ENCODE measurements at places on chromosomes 5 and 9.

DNA sequence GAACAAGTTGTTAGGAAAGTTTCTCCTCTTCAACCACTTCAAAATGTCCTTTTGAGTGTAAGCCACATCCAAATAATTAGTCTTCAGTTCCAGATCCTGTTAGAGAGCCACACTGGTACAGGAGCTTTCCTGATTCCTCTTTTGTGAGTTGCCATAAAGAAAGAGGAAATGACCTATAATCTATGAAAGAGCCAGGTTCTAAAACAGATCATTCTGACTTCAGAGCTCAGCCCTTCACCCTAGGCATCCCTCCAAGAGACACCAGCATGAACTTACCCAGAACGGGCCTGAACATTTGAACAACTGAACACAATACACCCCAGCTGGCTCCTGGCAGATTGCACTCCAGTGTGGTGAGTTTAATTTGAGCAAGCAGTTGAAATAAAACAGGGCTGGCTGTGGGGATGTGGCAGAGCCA, 25.7 kb downstream of the SLC1A1 start:
- DNase-seq: no peak

DNA sequence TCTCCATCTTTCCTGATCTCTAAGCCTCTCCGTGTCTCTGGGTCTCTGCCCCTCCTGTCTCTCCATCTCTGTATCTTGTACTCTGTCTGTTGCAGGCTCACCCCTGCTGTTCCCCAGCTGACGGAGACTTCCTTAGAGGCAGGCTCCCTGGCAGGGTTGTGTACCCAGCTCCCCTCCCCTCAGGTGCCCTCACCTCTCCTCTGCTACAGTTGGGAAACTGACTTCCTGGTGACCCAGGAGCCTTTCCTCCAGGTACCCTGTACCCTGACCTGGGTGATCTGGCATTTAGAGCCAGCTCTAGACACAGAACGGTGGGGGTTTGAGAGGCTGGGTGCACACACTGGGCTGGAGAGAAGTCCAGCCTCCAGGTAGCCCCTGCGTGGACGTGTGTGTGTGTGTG, 37.7 kb downstream of the CXXC5 start:
- no peak for DNase-seq

GRCh38 chr9:37609735-37610397, 17.5 kb upstream of the TOMM5 start:
- no peak for DNase-seq

DNA sequence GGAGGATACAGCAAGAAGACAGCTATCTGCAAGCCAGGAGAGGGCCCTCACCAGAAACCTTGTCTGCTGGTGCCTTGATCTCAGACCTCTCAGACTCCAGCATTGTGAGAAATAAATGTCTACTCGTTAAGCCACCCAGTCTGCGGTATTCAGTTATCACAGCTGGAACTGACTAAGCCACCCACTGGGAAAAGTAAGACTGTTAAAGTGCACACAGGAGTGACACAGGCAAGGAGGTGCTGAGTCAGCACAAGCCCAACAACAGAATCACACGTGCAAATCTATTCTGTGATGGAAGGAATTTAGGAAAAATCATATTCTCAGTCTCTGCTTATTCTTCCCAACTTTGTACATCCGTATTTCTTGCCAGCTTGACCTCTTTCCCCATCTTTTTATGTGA, 200.0 kb downstream of the NR2F1-AS1 start:
- no peak for DNase-seq

DNA sequence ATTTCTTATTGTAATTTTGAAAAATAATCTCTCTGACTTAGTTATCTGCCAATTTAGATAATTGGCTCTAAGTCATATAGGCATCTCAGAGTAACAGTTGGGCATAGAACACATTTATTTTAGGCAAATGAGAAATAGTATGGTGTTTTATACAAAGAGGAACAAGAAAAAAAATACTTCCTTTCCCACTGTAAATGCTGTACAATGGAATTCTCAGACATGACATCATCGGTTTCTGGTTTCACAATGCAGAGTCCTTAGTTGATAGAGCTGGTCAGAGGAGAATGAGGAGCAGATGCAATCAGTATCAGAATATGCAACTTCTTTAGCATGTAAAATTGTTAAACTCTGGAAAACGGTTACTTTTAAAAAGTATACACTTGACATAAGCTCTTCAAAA, 49.4 kb downstream of the PLK2 start:
- peak; percentile 55 for DNase-seq

DNA sequence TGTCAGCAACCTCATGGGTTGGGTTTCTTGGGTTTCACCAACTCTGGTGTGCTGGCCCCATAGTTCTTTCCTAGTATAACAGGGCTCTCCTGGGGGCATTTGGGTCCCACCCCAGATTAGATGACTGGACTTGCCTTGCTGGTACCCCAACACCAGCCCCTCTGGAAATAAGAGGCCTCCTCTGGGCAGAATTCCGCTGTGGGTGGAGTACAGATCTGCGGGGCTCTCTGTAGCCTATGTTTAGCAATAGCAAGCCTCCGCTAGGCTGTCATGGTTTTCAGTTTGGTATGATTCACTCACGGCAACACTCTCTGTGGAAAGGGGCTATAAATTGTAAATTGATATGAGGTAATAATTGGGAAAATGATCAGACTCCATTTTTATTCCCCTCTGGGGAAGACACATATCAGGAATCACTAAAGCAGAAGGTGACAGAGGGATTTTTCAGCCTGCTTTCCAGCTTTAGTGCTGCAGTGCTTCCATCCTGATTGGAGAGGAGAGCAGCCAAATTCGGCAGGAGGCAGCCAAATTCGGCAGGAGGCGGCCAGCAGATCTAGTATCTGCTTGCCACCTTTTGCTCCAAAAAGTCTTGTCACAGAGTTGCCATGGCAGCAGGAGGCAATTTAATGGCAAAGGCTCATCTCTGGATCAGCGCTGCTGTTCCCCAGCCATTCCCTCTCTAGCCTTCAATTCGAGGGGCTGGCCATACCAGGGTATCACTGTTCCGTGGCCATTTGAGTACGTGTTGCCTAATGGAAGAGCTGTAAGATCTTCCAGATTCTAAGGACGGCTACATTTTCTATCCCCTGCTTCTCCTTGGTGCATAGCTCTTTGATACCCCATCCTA, 84.6 kb downstream of the SLC44A1 start:
- no peak for DNase-seq

GRCh38 chr9:108244686-108245085, 611.1 kb downstream of the ACTL7B start:
- DNase-seq: no peak

- DNase-seq: no peak
These were observed 98.7 kb downstream of the ADCY2 start for GRCh38 chr5:7494481-7495130.

GRCh38 chr9:120351106-120351505, 228.9 kb downstream of the CDK5RAP2 start:
- DNase-seq: no peak

- DNase-seq: no peak
These were observed 21.4 kb upstream of the SPATA9 start for GRCh38 chr5:95704150-95704549.

- DNase-seq: no peak
These were observed 52.1 kb upstream of the ERBIN start for GRCh38 chr5:65874241-65874640.

DNA sequence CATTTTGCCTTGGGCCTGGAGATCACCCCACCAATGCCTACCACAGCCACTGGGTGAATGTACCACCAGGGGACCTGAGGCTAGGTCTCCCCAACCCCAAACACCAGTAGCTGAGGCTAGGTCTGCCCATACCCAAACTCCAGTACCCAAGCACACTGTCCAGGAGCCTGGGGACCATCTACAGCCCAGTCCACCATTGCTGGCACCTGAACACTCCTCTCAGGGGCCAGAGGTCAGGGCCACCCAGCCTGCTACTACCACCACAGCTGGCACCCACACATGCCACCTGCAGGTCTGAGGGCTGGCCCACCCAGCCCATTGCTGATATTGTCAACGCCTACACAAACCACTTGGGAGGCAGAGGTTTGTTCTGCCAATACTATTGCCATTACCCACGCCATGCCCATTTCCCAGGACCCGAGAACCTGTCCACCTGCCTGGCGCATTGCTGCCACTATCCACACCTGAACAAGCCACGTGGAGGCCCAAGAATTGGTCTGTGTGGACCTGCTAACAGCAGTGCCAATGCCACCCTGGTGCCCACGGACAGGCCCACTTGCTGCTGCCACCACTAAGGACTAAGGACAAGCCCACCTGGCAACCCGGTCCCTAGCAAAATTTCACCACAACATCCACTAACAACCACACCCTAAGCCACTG, 59.2 kb downstream of the ZDHHC21 start:
- DNase-seq: no peak

- no peak for DNase-seq
These were observed 52.5 kb downstream of the JADE2 start for GRCh38 chr5:134577796-134578577.

DNA sequence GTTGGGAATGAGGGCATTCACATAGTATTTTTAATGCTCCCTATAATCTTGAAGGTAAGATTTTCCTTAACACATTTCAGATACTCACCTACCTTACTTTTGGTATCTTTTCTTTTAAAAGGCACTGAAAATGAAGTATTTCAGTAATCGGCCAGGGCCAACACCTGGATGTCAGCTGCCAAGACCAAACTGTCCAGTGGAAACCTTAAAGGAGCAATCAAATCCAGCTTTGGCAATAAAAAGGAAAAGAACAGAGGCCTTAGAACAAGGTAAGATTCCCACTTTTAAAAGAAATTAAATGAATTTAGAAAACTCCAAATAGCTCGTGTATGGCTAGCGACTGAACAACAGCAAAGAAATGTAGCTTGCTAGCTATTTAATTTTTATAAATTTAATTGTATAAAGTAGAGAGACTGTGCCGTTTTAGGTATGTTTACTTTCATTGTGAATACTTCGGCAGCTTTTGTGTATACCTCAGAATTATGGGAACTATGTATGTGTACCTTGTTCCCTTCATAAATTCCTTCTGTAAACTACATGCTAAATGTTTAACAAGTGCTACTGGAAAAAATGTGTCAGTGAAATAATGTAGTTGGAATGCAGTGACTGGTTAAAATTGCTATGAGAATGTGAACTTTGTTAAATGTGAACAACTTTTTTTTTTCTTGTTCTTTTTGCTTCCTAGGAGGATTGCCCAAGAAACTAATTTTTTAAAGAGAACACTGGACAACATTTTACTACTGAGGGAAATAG, 41.9 kb downstream of the CDK7 start:
- DNase-seq: peak; percentile 54

DNA sequence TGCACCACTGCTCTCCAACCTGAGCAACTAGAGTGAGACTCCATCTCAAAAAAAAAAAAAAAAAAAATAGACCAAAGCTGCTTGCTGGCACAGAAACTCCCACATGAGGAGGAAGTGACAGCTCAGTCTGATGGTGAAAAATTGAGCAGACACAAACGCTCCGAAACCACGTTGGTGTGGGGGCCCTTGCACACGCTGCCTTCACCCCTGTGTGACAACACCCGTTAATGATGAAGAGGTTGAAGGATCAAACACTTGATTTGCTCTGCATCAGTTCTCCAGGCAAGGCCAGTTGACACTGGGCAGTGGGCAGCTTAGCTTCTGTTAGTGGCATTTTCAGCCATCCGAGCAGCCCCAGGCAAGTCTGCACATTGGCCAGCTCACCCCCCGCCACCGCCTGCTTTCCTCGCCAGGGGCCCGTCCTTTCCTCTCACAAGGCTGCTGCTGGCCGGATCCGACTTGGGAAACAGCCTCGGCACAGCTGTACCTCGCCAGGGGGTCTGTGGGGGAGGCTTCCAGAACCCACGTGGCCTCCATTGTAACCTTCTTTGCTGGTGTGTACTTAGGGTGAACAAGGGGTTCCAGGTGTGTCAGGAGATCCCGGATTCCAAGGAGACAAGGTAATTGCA, 79.8 kb downstream of the COL27A1 start:
- no peak for DNase-seq

DNA sequence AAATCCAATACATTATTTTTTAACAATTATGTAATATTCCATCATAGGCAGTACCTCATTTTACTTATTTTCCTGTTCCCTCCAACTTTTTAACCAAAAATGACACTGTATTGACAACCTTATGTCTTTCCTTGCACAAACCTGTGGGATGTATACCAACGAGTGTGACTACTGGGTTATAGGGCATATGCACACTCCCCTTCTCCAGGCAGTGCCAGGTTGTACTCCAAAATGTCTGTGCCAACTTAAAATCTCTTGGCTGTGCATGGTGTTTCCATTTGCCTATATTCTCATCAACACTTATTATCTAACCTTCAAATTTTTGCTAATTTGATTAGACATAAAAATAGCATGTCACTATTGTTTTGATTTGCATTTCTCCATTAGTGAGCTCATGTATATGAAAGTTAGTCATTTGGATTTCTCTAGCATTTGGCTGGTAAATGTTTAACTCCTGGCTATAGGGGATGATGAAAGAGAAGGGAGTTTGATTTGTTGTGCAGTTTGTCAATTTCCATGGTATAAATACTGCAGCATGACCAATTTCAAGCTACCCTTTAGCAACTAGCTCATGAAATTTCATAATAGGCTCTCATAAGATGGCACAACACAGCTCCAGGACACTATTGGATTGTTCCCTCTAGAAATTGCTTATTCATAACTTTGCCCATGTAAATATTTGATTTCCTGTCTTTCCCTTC, 129.9 kb downstream of the BAAT start:
- no peak for DNase-seq

DNA sequence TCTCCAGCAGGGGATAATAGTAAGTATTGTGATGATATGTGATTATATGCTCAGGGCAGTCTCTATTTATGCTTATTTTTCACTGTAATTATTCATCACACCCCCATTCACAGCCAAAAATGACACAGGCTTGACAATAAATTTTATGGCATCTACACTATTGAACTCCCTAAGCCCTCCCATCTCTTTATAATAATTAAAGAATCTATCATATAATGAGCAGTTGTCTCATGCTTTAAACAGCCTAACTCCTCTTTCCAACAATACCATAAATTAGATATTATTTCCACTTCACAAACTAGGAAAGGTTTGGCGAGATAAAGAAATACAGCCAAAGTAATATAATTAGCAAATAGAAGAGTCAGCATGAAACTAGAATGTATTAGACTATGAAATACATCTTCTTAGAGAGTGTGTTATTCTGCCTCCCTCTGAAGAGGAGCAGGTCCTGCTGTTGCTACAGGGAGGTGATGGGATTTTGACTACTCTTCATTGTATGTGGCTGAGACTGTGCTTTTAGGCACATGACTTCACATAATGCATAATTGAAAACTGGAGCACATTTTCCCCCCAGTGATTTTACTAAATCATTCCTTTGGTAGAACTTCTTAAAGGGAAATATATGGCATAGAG, 488.8 kb downstream of the HTR1A start:
- DNase-seq: no peak

GRCh38 chr9:108186642-108187395, 669.0 kb downstream of the ACTL7B start:
- DNase-seq: no peak

DNA sequence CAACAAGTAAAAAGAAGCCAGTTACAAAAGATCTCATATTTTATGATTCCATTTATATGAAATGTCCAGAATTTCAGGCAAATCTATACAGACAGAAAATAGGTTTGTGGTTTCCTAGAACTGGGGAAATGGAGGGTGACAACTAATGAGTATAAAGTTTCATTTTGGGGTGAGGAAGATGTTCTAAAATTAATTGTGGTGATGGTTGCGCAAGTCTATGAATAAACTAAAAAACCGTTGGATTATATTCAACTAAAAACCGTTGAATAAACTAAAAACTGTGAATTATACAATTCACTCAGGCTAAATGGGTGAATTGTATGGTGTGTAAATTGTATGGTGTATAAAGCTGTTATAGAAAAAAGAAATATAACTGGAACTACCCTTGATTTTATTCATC, 47.6 kb downstream of the ADAMTS6 start:
- no peak for DNase-seq

GRCh38 chr5:128163991-128164390, 80.4 kb downstream of the SLC12A2 start:
- no peak for DNase-seq
